Effector CD8-positive, alpha-beta T cell (primary cell): ENCODE measurements at places on chromosomes 1 and 21.

- no peak for DNase-seq
Measured at GRCh38 chr1:27973771-27974416, 14.1 kb downstream of the XKR8 start.

DNA sequence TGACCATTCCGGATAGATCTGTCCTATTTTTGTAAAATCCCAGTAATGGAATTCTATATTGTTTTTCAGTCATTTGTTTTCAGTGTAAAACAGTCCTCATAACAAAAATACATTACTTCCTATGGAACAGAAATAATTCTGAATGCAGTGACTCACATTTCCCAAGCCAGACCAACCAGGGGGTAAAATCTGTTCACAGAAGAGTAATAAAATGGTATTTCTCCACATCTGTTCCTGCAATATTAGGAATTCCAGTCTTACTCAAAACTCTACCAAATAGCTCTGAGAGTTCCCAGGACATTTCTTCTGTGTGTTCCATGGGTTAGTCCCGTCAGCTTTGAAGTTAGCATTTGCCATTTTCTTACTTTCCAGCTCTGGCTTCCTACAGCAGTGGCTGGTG is 2.6 kb upstream of the DDR2 start:
- no peak for DNase-seq

DNA sequence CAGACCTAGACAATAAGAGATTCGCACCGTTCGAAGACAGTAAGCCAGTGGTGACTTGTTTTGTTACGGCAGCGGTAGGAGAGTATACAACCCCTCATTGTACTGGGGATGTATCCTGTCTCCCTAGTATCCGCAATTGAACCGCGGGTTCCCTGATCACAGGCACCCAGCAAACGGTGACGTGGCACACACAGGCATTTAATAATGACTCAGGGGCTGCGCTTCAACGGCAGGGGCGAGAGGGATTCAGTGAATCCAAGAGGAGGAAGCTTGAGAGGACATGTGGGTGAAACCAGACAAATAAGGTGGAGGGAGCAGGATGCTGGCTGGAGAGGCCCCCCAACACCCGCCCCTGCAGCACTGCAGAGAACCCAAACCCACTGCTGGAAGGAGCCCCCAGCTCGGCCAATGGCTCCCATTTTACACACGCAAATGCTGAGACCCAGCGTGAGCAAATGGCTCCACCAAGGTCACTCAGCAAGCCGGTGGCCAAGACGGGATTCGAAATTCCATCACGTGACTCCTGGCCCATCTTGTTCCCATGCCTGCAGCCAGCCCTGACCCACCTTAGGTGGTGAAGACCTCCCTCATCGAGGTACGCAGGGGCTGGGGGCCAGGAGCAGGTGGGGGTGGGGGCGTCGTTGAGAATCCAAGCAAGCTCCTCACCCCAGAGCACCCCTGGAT is 149.9 kb downstream of the SYF2 start:
- no peak for DNase-seq

DNA sequence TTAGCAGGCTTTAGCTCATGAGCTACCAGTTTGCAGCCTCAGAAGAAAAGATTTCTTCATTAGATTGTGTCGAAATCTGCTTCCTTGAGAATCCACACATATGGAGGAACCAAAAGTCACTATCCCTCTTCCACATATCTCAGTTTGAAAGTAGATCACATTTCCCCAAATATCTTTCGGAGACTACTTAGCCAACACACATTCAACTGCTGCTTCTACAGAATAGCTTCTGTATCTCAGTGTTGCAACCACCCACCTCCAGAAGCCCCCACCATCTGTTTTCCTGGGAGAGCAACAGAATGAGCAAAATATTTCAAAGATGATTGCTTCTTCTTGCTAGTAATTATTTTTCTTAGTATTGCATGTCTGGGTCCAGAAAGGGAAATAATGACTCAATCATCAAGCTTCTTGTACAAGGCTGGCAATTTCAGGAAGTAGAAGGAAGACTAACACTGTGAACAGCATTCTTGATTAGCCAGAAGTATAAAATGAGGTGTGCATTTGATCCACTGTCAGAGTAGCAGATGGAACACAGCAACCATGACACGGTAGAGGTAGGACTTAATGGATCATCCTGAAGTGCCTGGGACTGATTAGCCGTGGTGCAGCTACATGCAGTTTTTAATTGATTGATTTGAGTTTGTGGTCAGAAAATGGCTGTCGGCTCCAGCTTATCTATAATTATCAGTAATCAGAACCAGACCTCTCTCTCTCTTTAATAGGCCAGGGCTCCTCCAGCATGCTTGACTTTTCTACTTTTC is 24.9 kb downstream of the ZC3H11B start:
- no peak for DNase-seq

- DNase-seq, result no peak
Measured at GRCh38 chr1:191690931-191691330, 467.3 kb upstream of the RGS18 start.

- DNase-seq, result no peak
Measured at GRCh38 chr1:17215545-17215890, 10.6 kb downstream of the PADI1 start.

DNA sequence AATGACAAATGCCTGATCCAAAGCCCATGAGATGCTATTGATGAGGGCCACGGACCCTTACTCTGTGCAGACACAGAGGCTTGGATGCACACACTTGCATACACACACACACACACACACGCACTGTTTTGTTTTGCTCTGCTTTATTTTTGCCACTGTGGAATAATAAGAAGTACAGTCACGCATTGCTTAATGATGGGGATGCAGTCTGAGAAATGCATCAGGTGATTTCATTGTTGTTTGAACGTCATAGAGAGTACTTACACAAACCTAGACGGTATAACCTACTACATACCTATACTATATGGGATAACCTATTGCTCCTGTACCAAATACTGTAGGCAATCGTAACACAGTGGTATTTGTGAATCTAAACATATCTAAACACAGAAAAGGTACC is 104.4 kb downstream of the RHOU start:
- DNase-seq, result no peak

DNA sequence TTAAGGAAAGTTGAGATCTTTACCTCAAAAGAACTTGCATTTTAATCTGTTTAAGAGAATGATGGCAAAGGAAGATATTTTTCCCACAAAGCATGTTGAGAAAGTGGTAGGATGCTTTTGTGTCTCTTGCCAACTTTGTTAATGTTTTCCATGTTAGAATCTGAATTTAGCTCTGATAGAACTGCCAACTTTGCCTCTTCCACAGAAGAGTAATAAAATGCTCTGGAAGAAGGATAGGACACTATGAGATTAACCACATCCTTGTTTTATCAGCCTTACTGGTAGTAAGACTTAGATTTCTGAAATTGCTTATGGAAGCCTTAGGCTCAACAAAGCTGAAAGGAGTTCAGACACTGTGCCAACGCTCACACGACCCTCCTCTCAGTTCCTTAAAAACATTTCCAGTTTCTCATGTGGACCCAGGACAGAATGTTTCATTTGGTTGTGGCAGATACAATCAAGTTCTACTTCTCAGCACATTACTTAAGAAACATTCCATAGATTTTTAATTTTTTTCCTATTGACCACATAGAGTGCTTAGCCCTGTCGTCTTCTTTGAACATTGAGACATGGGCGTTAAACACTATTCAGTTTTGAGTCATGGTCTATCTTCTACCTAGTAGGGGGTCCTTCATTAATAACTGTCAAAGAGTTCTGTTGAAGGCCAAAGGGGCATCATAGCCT is 59.0 kb downstream of the MTR start:
- no peak for DNase-seq

GRCh38 chr1:18899363-18900049 is 2.8 kb downstream of the ALDH4A1 start:
- no peak for DNase-seq

DNA sequence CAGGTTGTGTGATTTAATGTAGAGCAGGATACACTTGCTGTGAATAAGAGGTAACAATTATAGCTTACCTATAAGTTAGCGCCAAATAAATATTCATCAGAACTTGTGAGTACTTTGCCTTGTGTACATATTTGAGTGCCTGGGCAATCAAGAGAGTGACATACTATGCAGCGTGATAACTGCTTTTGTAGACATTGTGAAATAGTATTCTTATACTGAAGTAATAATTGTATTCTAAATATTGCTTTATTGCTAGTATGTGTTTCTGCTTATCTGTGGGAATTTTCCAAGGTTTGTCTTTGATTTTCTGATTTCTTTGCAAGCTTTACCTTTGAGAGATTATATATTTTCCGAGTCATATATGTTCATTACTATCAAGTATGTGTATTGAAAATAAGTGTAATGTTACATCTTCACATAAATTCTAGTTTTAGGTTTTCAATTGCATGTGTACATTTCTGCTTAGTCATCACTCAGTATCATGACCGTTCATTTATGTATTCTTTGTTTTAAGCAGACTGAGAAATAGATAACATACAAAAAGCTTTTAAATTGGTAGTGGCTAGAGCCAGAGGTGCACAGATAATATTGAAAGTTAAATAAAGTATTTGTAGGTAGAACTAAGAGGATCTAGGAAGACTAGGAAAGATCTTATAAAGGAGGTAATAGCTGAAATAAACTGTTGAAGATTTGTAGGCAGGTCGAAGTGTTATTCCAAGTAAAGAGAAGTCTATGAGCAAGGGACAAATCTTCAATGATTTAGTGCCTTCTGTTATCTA is 19.5 kb downstream of the USP25 start:
- no peak for DNase-seq

DNA sequence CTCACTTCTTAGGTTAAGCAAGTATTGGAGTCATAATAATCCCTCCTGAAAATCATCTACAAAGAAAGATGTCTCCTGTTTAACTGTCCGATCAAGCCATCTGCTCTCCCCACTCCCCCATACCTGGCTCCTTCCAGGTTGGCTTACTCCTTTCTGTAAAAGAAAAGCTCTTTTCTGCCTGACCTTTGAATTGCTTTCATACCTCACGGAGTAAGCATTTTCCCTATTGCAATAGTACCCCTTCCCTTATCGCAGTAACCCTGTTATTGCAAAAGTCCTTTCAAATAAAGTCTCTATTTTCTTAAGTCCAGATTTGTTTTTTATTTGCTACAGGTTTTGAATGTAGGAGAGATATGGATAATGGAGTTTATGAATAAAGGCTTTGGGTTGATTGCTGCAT is 150.4 kb downstream of the GRIK1 start:
- no peak for DNase-seq

- no peak for DNase-seq
Measured at GRCh38 chr1:58045094-58045705, 501.3 kb downstream of the OMA1 start.

- no peak for DNase-seq
Measured at GRCh38 chr1:19169642-19170041, 40.4 kb downstream of the UBR4 start.

DNA sequence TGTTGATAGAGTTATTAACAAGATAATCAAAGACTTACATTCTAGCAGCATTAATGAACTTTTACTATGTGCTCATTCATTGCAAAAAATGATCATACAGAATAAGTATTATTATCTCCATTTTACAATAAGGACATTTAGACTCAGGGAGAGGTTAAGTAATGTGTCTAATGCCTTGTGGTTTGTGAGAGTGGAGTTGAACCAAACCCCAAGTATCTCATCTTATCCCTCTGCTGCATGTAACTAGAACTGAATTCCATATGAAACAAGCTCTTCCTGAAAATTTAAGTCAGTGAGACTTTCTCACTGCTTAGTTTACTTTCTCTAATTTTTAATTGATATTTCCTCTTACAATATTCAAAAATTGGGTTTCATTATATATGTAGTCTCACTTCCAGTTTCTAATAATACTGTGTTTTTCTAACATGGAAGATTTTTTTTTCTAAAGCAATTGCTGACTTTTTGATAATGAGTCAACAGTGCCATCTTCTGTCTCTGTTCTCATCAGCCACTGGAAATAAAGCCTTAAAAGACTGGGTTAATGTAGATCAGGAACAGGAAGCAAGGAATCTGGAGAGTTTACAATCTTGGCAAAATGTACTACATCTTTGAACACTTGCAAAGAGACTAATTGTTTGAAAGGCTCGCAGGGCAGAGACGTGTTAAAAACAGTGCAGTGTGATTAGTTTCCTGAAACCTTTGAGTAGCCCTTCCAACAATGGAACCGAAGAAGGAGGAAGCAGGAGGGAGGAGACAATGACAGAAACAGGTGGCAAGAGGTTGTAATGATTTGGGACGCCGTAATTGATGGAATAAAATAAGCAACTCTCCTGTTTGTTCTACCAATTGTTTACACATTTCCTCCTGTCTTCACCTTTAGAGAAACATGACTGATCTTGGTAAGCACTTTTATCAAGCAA is 567.6 kb downstream of the MRPL39 start:
- no peak for DNase-seq

DNA sequence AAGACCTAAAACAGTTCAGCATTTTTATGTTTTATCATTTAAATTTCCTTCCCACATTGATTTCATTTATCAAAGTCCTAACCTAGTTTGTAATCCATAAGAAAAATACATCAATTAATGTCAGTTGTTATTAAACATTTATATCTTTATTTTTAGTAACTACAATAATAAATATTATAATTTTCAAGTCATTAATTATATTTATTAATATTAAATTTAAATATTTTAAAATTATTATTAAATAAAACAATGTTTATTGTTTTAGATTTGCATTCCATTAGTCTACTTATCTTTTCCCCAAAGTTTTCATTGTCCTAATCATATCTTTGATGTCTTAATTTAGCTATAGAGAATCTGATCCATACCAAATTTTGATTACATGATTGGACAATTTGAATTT is 368.9 kb downstream of the PLA2G4A start:
- no peak for DNase-seq

DNA sequence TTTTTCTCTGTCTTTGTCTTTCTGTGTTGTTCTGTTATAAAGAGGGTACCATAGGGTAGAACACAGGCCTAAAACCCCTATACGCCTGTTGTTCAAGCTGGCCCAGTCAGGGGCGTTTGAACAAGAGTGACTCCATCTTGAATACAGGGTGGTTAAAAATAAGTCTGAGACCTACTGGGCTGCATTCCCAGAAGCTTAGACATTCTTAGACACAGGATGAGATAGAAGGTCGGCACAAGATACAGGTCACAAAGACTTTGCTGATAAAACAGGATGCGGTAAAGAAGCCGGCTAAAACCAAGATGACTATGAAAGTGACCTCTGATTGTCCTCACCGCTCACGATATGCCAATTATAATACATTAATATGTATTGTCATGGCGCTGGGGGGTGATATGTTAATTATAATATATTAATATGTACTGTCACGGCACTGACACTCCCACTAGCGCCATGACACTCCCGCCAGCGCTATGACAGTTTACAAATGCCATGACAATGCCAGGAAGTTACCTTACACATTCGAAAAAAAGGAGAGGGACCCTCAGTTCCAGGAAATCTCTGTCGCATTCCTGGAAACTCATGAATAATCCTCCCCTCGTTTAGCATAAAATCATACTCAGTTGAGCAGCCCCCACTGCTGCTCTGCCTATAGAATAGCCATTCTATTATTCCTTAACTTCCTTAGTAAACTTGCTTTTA is 58.5 kb upstream of the KLHDC7A start:
- no peak for DNase-seq

DNA sequence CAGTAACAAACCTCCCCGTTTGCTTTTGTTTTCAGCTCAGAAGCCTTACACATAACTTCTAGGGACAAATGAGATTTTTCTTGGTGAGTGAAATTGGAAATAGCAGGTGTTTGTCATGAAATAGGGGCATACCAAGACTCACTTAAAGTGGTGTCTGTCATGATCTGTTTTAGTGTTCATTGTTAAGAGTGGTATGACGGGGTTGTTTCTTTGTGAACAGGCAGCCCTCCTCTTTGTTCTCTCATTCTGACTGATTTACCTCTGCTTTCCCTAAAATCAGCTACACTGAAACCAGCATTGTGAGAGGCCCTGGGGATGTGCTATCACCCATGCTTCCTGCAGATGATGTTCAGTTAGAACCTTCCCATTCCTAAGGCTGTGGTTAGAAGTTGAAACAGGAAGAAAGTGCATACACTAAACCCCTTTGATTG is 2.5 kb upstream of the ERO1B start:
- no peak for DNase-seq
